Activated T-cell treated with anti-CD3 and anti-CD28 coated beads, Interleukin-2, amount 50 U/mL, for 24 hours (primary cell): ENCODE measurements at places on chromosomes 12 and 14.

DNA sequence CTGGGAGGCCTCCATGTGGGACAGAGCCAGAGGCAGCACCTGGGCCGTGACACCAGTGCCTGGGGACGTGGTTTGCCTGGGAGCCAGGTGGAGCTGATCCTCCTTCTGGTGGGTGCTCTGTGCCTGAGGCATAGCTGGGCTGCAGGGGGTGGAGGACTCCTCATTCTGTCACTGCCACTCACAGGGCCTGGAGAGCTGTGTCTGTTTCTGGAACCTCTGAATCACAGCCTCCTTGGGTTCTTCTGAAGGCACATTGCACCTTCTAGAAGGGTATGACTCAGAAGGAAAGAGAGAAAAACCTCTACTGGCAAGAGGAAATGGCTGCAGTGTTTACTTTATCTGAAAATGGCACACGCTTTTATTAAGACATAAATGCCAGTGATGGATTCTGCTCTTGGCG, 659.8 kb downstream of the VRK1 start:
- DNase-seq, result peak; percentile 78

- DNase-seq, result no peak
Measured at GRCh38 chr14:72513965-72514659, 379.8 kb downstream of the DPF3 start.

- no peak for DNase-seq
Measured at GRCh38 chr12:131136539-131136872, 182.8 kb downstream of the ADGRD1 start.

DNA sequence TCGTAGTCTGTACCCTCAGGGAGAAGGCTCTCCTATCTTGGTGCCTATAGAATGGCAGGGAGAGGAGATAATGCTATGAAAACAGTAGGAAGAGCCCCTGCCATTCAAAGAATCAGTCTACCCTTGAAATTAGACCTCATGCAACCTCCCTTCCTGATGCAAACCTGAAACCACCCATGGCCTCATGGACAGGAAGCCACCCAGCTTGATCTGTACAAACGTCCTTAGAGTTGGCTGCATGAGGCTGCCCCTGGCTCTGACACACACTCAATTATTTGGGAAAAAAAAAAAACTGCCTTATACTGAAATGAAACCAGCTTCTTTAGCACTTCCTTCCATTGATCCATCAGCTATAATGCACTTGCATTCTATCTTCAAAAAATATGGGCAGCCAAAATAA, 116.6 kb upstream of the BCL2L14 start:
- DNase-seq, result no peak

- DNase-seq, result no peak
Measured at GRCh38 chr12:46089414-46090162, 99.2 kb upstream of the SCAF11 start.

GRCh38 chr12:78696267-78696666, 168.3 kb upstream of the SYT1 start:
- no peak for DNase-seq
